Central memory CD4-positive, alpha-beta T cell (primary cell): ENCODE measurements at places on chromosomes 13 and 19.

DNA sequence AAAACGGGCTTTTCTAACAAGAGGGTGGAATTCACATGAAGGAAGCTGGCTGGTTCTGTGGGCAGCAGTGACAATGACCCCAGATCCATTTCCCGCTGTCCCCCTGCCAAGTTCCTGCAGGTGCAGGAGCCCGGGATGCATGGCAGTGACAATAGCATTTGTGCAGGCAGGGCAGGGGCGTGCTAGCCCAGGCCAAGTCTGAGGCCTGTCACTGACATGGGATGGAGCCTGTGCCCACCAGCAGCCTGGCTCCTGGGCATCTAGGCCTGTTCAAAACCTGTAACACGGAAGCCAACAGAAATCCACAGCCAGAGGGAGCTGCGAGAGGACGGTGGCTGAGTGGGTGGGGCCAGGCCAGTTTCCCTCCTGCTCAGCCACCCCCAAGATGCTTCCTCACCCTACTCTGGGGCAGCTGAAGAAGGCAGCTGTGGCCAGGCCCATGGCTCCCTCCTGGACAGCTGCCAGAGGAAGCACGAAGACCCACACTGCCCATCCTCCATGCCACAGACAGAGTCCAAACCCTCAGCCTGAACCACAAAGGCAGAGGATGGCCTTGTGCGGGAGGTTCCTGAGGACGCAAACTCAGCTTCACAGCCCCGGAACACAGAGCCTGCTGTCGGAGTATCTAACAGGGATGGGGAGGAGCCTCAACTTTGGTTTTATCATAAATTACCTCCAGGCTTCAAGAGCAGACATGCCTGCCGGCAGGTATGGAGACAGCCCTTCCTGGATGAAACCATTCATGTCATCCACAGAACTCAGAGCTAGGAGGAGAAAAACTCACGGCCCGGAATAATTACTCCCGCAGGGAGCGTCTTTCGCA lies 74.0 kb downstream of the CEBPG start:
- DNase-seq = no peak

GRCh38 chr13:42525035-42525504 lies 48.9 kb upstream of the TNFSF11 start:
- no peak for DNase-seq

GRCh38 chr13:90070837-90071525 lies 1276.5 kb upstream of the MIR17HG start:
- no peak for DNase-seq

DNA sequence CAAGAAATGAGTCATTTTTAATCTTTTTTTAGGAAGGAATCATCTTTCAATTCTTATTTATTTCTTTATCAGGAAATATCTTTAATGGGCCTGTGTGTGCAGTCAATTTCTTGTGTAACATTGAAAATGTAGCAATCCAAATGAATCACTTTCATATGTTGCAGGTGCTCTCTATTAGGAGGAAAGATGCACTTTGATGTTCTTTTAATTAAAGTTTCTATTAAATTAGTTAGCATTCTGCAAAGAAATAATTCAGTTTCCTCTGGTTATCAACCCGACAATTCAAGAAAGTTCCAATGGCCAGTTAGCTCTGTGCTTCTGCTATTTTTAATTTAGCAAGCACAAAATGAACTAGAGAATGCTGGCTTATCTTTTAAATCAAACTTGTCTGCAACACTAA lies 212.0 kb downstream of the PCDH17 start:
- no peak for DNase-seq

DNA sequence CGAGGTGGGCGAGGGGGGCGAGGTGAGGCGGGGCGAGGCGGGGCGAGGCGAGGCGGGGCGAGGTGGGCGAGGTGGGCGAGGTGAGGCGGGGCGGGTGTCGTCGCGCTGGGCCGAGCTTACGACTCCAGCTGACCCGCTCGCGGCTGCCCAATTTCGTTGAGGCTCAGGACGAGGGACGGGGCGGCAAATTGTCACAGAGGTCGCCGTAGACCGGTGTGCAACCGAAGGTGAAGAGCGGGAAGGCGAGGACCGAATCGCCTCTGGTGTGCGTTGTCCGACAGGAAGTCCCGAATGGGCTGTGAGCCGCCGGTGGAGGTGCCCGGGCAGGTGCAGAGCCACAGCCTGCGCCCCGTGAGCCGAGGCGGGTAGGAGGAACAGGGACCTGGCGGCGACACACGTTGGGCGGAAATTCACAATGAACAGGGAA lies at the start of gene LACC1:
LACC1 (plus strand) TSS at position 150 of the 427 bp plus-strand sequence. CDS start 1,082 bp downstream, outside the sequence.
- DNase-seq = peak; percentile 31

DNA sequence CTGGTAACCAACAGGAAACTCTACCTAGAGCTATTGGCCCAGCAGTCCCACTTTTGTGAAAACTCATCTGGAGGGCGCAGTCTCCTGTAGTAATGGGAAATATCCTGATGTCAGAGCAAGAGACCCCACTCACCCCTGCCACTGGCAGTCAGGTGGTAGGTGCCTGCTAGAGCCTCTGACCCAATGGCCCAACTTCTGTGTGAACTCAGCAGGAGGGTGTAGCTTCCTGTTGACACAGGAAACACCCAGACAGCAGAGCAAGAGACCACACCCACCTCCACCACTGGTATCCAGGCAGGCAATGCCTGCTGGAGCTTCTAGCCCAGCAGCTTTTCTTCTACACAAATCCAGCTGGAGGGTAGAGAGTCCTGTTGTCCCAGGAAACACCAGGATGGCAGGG lies 1176.8 kb upstream of the PRR20A start:
- DNase-seq = no peak
